ENCODE measurements at places on chromosomes 1 and 21.
A peak's percentile ranks its signal among the peaks of the same experiment; 100 is the strongest.

DNA sequence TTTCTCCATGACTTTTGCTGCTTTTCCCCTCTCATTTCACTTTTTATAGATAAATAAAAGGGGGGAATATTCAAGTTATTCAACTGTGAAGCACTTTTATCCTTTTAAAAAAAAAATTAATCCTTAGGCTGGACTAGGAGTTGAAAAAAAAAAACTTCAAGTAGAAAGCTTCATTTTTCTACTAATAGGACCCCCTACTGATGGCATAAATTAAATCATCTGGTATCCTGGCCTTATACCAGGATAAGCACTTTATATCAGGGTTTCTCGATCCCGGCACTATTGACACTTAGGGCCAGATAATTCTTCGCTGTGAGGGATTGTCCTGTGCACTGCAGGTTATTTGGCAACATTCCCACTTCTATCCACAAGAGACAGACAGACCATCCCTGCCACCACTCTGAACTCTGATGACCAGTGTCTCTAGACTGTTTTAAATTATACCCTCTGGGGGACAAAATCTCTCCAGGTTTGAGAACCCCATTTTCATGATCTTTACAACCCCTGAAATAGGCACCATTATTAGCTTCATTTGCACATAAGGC, 17.6 kb downstream of the USP33 start:
- no peak for DNase-seq

DNA sequence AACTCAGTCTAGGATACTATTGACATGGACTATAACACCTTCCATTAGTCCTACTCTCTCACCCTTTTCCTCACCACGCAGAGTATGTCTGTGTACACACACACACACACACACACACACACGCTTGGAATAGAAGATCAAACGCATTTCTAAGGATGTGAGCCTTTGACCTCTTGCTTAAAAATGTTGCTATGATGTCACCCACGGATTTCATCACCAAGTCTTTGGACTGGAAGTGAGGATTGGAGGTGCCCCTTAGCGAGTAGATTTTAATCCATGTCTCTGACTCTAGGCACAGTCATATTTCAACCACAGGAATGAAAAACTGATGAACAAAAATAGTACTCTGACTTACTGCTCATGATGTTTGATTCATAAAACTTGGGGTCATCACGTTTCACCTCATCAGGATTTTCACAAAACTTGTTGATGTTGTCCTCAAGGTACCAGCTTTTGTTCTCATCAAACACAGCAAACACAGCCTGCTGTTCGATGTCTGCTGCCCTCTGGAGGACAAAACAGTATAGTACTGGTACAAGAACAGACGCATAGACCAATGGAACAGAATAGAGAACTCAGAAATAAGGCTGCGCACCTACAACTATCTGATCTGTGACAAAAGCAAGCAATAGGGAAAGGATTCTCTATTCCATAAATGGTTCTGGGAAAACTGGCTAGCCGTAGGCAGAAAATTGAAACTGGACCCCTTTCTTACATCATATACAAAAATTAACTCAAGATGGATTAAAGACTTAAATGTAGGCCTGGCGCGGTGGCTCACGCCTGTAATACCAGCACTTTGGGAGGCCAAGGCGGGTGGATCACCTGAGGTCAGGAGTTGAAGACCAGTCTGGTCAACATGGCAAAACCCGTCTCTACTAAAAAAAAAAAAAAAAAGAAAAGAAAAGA, 39.9 kb downstream of the F5 start:
- peak; percentile 18 for DNase-seq

GRCh38 chr21:40257342-40257741, 390.1 kb downstream of the PCP4 start:
- DNase-seq, result no peak

GRCh38 chr21:41501919-41502318, 6.0 kb downstream of the TMPRSS2 start:
- no peak for DNase-seq

DNA sequence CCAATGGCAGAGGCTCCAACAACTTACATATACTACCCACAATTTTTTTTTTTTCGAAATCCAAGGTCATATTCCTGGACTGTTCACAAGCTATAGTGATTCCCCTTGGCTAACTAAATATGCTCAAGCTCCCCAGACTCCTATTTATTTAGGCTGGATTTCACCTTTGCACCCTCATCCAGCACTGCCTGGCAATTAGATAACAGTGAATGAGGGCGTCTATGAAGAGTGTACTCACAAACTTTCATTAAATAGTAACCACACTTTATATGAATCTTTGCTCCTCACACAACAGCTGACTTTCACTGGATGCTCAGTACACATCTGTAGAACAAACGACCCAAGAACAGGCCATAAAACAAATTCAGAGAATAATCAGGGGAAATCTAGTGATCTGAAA, 51.6 kb downstream of the DSCAM start:
- no peak for DNase-seq

DNA sequence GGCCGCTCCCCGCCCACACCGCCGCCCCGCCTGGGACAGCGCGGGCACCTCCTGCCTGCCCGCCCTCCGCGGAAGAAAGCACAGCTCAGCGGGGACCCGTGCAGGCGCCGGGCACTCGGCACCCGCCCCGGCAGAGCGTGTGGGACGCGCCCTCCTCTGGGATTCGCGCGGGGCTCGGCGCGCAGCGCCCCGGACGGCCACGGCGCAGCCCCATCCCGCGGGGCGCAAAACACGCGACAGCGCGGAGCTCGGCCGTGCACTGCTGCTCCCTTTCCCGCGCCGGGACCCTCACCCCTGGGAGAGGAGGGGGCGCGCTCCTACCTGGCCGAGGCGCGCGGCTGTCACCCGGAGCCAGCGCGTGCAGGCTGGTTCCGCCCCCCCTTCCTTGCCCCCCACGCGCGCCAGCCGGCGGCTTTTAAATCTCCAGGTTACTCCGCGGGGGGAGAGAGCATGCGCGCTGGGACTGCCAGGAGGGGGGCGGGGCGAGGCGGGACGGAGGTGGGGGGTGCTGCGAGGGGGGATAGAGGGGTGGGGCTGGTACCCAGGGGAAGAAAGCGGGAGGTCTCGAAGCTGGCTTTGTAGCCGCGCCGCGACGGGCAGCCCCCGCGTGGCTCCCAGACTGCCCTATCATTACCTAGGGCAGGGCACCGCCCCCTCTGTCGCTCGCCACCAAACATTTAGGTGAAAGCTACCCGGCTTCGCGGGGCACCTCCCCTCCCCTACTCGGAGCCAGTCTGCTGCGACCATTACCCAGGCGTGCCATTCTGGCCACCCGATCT, at the start of gene SLC45A3:
TSS of gene SLC45A3 (minus strand) at position 437 of the 779 bp plus-strand sequence. CDS start 15,853 bp downstream, outside the sequence.
- DNase-seq, result peak; percentile 33

DNA sequence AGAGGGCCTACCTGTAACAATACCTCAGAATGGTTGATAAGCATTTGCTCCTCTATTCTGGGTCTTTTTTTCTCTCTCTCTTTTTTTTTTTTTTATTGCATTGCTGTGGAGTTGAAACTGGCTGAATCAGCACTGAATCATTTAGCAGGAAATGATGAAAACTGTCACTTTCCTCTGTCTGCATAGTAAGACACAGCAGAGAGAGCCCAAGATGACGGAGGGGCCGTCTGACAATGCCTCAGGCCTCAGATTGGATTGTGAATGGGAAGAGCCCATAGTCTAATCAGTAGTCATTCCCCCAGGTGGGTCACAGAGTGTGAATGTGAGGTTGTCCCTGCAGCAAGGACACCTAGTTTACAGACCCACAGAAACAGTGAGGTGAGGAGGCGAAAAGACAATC, 193.2 kb upstream of the PLXNA2 start:
- DNase-seq, result no peak

DNA sequence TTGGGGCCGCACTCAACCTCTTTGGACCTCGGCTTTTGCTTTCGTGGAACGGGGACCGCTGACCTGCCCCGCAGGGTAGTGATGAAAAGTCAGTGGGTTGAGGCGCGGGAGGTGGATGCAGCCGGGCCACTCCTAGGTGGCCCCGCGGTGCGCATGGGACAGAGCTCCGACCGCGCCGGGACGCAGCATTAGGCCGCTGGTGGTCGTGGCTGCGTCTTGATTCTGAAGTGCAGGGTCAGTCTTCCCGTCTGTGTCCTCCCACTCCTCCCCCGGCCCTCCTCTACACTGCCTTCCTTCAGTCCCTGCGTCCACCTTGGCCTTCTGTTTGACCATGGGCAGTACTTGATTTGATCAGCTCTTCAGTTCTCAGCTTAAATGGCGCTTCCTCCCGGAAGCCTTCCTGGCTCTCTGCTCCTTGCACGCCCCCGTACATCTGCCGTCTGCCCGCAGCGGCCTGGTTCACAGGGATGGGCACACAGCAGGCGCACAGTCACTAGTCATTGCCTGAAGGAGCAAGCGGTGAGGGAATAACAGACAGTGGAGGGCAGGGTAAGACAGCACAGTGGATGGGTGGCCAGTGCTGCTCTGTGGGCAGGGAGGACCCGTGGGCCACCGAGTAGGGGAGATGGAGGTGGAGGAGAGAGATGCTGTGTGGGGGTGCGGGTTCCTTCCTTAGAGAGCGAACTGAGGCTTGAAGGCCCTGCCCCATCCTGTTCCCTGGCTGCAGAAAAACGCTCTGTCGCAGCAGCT, 633 bp downstream of the THEMIS2 start:
- DNase-seq, result peak; percentile 42

- DNase-seq, result no peak
These were observed 480.6 kb downstream of the CAMTA1 start for GRCh38 chr1:7265771-7266371.

GRCh38 chr1:114522264-114522575, 11.2 kb upstream of the TRIM33 start:
- no peak for DNase-seq

DNA sequence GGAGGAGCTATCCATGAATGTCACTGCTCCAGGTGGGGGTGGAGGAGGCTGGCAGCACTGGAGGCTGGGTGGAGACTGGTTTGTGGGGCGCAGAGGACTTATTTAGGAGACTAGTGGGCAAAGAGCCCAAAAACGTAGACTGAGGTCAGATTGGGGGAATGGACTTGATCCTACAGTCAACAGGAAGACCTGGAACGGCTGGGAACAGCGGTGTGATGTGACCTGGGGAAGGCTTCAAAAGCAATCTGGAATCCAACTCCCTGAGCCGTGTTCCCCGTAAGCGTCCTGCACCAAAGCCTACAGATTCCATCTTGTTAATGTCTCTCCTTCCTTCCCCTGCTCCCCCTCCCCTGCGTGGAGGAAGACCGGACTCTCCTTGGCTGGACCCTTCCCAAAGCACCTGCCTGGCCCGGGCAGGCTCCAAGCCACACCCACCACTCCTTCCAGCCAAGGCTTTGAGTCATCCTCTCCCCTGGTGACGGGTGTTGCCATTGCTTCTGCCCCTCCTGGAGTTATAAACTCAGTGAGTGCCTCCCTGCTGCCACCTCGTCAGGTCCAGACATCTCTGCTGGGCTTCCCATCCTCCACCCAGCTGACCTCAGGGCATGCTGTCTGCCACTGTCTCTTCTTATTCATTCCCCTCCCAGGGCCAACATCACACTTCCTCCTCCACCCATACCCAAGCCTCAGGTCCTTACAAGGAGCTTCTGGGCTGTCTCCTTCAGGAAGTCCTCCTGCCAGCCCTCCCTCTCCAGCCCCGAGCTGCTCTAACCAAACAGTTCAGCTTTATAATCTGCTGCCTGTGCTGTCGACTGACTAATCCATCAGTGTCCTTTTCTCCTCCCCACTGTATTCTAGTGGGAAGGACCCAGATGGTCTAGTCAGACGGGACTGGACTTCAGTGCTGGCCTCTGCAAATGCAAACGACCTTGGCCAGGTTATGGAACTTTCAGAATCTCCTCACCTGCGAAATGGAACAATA, 1.6 kb upstream of the CLSTN1 start:
- no peak for DNase-seq

DNA sequence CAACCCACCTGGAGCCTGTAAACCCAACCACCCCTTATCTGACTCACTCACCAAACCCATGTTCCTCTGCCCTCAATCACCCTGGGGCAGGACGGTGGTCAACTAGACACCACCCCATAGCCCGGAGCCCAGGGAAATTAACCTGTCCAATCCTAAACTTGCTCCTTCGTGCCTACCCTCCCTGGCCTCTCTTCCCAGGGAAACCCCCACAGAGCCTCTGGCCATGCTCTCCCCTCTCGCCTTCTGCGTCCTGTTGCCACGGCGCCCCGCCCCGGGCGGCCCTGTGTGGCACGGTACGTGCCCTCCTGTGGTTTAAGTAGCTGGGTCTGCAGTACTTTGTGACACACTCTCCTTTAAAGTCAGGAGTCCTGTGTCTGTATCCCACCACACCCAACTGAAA, 4.0 kb upstream of the FTCD start:
- no peak for DNase-seq

DNA sequence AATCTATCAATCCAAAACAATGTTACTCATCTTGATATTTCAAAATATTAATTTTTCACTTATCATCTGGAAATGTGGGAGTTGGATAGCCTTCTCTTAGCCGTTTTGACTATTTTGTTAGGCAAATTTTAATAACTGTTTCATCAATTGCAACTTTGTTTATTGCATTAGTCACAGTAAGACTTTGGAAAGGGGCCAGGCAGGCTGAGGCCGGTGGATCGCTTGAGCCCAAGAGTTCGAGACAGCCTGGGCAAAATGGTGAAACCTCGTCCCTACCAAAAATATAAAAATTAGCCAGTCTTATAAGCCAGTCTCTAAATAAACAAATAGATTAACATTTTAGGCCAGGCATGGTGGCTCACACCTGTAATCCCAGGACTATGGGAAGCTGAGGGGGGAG, 113.0 kb upstream of the NR5A2 start:
- DNase-seq, result no peak

- no peak for DNase-seq
These were observed 1349.0 kb upstream of the B3GALT2 start for GRCh38 chr1:194535369-194535768.

GRCh38 chr1:29691499-29691898, 455.2 kb downstream of the PTPRU start:
- no peak for DNase-seq

GRCh38 chr1:188432427-188432826, 1603.7 kb downstream of the PLA2G4A start:
- DNase-seq, result no peak

GRCh38 chr21:14383596-14384180, 742 bp upstream of the HSPA13 start:
- DNase-seq, result no peak

GRCh38 chr1:110151175-110151669, 928 bp downstream of the SLC6A17 start:
- DNase-seq, result no peak

DNA sequence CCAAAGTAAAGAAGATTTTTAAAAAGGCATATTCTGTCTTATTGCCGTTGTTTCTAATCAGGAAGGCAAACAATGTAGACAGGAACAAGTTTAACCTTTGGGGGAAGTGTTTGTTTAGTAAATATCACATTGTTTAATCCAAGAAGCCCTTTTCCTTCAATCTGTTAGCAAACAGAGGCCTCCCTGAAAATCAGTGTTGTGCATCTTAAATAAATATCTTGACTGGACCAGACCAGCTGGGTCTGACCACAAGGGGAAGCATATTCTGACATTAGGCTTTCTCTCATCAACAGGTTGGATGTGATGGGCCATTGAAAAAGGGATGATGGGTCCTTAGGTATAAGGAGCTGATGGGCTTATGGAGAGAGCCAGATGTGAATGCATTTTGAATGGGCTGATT, 81.8 kb upstream of the SGIP1 start:
- DNase-seq, result no peak

- no peak for DNase-seq
These were observed 173.9 kb downstream of the HHIPL2 start for GRCh38 chr1:222373831-222374602.

All from stimulated activated CD4-positive, alpha-beta T cell treated with anti-CD3 and anti-CD28 coated beads, Interleukin-4, amount 100 ng/mL, for 48 hours (primary cell).